ENCODE measurements at places on chromosomes 3 and 15. TPM values are rescaled to one million over a fixed set of nuclear protein-coding genes. Genes with fewer than 3 reads are reported as not detected.

DNA sequence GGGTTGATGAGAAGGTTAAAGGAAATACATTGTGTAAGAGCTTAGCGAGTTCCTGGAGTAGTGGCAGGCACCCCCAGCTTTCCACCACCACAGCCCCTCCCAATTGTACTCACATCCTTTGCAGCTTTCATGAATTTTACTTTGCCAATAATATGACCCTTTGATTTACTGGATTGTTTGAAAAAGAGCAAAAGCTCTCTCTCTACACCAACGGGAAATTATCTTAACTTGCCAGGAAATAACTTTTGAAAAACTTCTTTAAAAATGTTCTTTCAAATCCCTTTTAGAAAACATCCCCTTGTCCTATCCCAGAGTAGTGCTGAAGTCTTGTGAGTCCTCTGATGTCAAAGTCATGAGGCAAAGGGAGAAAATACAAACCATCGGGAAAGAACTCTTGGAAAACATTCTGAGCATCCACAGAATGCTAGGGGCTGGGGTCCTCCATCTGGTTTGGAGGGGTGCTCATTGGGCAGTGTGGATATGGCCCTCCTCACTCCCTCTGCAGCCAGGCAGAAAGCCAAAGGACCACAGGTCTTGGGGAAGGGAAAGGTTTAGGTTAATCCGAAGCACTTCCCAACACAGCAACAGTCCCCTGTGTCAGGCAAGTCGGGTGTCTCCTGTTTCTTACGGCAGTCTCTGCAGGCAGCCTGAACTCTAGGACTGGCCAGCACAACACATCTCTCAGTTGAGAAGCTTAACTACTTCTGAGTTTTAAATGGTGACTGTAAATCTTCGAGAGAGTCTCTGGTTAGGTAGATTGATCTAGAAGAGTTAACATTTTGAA lies 36.5 kb downstream of the BOC start:
- DNase-seq, result peak; percentile 67

DNA sequence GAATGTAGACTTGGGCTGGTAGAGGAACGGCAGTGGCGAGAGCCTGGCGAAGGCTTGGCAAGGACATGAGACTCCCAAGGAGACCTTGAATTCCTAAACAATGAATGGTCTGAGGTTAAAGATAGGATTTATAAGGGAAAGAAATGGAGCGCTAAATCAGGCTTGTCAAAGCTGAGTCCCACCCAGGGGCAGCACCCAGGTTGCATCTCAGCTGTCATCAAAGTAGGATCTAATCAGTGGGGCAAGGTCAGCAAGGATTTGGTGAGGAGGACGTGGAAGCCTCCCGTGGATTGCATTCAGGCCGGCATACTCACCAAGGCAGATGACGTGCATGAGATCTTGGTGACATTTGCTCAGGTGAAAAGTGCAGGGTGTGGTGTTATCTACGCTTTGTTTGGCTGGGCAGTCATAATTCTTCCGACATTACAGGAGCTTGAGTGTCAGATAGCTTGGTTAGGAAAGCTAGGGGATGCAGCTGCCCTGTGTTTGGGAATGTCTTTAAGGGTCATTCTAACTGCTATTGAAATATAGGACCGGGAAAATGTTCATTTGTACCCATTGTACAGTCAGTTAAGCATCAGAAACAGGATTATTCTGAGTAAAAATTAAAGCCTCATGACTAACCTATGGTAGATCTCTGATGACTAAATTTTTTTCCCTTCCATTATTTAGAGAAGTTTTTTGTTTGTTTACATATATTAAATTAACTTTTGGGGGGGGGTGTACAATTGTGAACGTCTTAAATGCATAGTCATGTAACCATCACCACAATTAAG lies 99.4 kb upstream of the TSC22D2 start:
- no peak for DNase-seq

DNA sequence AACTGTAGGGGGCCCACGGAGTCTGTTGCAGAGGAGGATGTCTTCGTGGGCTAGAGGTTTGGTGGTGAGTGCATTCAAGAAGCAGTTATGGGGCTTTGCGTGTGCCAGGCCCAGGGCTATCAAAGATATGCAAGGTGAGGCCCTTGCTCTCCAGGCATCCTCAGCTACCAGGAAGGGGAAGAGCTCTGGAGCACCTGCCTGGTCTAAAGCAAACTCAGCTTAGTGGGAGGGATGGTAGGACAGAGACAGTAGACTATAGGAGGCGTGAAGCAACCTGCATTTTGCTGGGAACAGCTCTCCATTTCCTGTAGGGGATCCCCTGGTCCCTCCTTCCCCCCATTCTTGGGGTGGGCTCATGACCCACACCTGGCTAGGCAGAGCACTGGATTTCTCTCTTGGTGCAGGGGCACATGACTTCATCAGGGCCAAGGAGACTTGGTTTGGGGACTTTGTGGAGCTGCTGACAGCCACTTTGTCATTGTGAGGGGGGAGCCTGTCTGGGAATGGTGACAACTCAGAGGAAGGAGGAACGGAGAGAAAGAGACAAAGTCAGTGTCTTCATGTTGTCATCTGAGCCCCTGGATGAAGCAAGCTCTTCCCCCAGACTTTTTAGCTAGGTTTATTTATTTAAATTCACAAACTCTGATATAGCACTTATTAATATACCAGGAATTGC lies 8.6 kb upstream of the EEFSEC start:
- no peak for DNase-seq

LRRC34 gene
- total RNA-seq, result 3.3 TPM

GRCh38 chr3:9251055-9251786 lies 1.8 kb upstream of the SRGAP3 start:
- no peak for DNase-seq

COL7A1 gene
- total RNA-seq, result 5.4 TPM

- peak; percentile 26 for DNase-seq
These were observed 1.0 kb downstream of the KLHL18 start for GRCh38 chr3:47283591-47284364.

DNA sequence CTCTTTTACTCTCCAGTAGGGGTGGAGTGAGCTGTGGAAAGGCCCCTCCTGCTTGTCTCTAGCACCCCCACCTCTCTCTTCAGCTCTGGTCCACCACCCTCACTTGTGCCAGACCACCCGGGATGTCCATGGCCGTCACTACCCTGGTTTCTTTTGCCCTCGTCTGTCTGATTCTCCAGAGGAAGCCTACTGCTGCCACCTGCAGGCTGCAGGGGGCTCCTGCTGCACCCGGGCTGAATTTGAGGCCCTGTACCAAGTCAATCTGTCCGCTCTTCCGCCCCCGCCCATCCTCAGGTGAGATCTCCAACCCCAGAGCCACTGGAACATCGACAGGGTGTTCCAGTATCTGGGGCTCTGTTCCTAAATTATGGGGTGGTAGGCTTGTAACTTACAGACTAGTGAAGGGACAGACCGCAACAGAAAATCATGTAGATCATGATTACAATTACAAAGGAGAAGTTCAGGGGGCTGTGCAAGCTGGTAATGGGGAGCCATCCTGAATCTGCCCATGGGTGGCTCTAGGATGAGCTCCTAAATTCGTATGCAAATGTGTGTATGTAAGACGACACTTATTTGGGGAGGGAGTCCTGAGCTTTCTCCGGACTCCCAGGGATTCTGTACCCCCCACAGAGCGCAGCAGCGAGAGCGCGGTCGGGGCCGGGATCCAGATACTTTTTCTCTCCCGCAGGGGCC lies 683 bp upstream of the UNC45A start:
- DNase-seq, result peak; percentile 86

DNA sequence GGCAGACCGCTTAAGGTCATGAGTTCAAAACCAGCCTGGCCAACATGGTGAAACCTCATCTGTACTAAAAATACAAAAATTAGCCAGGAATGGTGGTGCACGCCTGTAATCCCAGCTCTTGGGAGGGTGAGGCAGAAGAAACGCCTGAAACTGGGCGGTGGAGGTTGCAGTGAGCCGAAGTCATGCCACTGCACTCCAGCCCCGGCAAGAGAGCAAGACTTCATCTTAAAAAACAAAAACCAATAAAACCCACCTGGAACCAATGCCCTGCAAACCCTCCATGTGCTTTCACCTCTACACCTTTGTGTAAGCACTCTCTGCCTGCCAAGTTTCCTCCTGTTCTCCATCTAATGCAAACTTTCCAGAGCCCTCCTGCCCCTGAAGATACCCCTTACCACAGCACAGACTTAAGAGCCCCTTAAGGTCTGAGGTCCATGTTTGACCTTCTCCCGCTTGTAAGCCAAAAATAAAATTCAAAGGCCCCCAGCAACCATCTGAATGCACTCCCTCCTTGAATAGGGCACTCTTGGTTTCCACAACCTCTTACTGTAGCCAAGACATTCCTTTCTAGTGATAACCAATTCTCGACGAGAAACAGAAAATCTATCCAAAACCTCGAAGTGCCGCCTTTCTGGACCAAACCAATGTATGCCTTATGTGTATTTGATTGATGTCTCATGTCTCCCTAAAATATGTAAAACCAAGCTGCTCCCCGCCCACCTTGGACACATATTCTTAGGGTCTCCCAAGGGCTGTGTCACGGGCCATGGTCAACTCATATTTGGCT lies 3.0 kb downstream of the RPL32 start:
- DNase-seq, result no peak

DNA sequence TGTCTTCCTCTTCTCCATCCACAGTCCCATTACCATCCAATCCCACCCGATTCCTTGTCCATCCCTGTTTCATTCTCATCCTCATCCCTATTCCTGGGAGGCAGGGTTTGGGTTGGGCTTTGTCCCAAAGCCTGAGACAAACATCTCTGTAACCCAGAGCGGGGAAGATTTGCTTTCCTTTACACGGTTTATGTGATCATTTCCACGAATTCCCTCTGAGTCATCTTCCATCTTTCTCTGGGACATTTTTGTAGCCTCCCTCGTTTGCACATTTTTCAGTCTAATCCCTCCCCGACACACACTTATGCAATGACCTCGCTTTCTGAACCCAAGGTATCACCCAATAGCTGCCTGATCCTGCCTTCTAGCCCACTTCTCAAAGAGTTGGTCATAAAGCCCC lies 22.8 kb downstream of the DUOX2 start:
- no peak for DNase-seq

DNA sequence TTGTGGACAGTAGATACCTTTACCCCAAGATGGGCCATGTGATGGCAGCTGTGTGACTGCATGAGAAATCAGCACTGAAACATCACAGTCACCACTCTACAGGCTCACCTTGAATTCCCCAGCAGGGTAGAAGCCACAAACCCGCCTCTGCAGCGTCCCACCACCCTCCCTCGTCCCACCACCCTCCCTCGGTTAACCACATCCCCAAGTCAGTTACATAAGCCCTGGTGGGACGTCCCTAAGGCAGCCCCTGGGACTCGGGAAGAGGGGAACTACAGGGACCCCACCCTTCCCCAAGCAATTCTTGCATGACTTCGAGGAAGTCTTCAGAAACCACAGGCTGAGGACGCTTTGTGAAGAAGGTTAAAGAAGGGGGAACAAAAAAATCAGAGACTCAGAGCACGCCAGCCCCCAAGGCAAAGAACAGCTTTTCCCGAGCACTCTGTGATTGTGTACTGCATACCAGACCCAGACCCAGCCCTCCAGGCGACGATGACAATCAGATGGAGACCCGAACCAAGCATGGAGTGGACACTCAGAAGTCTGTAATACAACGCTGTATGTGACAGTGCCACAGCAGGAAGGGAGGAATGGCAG lies 60.5 kb downstream of the SH3BP5 start:
- no peak for DNase-seq

DNA sequence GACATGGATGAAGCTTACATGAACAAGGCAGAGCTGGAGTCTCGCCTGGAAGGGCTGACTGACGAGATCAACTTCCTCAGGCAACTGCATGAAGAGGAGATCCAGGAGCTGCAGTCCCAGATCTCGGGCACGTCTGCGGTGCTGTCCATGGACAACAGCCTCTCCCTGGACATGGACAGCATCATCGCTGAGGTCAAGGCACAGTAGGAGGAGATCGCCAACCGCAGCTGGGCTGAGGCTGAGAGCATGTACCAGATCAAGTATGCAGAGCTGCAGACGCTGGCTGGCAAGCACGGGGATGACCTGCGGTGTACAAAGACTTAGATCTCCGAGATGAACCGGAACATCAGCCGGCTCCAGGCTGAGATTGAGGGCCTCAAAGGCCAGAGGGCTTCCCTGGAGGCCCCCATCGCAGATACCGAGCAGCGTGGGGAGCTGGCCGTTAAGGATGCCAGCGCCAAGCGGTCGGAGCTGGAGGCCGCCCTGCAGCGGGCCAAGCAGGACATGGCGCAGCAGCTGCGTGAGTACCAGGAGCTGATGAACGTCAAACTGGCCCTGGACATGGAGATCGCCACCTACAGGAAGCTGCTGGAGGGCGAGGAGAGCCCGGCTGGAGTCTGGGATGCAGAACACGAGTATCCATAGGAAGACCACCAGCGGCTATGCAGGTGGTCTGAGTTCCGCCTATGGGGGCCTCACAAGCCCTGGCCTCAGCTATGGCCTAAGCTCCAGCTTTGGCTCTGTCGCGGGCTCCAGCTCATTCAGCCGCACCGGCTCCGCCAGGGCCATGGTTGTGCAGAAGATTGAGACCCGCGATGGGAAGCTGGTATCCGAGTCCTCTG lies 77.6 kb downstream of the CLDN11 start:
- DNase-seq, result no peak

DNA sequence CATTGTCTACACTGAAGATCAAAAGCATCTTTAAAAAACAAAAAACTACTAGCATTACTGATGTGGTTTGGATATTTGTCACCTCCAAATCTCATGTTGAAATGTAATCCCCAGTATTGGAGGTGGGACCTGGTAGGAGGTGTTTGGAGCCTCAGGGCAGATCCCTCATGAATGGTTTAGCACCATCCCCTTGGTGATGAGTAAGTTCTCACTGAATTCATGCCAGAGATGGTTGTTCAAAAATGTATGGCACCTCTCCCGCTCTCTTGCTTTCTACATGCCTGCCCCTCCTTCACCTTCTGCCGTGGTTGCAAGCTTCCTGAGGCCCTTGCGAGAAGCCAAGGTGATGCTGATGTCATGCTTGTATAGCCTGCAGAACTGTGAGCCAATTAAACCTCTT lies 136.6 kb upstream of the FHIT start:
- no peak for DNase-seq

DNA sequence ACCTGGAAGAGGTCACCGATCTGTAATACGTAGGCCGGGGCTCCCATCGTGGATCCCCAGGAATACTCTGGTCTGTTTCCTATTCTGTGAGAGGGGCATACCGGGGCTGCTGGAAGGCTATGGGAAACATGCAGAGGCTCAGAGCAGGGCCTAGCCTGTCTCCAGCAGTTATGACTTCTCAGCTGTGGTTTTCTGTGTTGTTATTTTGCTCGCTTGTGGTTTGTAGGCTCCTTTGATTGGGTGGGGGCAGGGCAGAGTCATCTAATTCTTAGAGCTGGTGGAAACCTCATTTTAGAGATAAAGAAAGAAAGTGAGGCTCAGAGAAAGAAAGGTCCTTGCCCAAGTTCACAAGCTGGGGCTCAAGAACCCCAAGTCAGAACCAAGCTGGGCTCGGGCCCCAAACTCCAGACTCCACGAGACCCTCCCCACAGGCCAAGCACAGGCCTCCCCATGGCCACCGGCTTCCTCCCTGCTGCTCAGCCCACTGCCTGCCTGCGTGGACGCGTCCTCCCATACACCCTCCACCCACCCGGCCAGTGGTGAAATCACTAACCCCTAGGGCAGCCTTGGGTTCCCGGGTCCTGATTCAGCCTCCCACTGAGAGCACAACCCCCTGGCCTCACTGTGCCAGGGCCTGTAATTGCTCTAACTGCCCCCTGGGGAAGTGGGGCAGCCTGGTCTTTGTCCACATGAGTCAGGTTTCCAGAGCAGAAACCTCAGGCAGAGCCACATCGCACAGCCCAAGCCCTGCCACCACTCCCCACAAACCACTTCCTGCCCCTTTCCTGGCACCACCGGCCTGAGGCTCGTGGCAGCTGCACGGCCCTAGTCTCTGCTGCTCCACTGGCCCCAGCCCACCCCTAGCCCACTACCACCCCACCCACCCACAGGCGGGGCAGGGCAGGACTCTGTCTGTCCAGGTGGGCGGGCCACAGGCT lies 270.8 kb downstream of the UACA start:
- no peak for DNase-seq

SLC24A5 gene
- not detected for total RNA-seq
